ENCODE measurements at places on chromosomes 4 and X.

- no peak for DNase-seq
Measured at GRCh38 chr4:87560802-87561201, 31.6 kb upstream of the SPARCL1 start.

- DNase-seq: no peak
Measured at GRCh38 chrX:132876523-132877338, 81.7 kb downstream of the HS6ST2 start.

GRCh38 chrX:134933911-134934310 lies 56.9 kb upstream of the SMIM10 start:
- no peak for DNase-seq

DNA sequence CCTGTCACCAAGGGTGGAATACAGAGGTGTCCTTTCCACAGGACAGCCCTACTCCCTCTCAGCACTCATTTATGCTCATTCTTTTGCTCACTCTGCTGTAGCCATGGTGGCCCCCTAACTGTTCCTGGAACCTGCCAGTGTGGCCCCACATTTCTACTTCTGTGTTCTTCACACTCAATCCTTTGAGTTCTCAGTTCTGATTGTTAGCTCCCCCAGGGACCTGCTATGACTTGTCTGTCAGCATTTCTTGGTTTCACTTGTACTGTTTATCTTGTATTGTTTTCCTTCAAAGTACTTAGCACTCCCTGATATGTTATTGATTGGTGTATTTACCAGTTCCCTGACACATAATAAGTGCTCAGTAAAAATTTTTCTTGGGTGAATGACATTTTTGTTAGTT lies 14.9 kb downstream of the VBP1 start:
- no peak for DNase-seq

DNA sequence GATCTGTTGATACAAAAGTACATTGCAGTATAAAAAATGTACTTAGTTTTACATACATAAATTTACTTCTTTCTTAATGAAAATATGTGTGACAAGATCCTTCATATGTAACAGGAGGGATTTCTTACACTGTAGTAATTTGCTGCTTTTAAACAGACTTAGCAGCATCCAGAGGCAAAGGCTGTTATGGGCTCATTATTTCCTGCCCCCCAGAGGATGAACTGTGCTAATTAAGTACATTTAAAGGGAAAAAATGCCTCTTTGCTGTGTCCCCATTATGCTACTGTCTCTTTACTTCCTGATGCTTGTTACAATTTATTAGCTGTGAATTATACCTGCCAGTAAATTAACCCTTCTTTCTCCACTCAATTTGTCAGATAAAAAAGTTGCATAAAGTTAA lies 47.1 kb downstream of the NDST3 start:
- DNase-seq: no peak

DNA sequence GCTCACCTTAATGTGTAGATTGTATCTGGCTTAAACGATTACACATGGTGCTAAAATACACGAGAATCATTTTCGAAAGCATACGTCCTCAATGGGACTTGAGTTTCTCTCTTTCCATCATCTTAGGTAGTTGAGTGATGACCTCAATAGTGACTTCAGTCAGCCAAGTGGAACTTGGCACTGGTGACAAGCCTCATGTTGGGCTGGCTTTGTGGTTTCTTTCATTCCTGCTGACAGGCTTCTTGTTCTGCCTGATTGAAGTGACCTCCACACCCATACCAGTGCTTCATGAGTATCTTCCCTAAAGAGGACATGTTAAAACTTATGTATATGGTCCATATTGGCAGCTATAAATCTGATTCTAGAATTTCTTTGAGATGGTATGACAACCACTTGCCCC lies 159.1 kb upstream of the WDR1 start:
- DNase-seq: no peak

- DNase-seq: no peak
Measured at GRCh38 chrX:75649829-75650228, 127.0 kb upstream of the ZDHHC15 start.

DNA sequence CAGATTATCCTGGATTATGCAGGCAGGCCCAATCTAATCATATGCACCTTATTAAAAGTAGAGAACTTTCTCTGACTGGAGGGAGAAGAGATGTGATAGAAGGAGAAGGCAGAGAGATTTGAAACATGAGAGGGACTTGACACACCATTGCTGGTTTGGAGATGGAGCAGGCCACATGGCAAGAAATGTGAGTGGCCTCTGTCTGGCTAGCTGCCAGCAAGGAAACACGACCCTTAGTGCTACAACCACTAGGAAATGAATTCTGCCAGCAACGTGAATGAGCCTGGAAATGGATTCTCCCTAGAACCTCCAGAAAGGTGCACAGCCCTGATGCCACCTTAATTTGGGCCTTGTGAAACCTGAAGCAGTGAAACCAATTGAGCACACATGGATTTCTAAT lies 79.5 kb upstream of the MBNL3 start:
- no peak for DNase-seq

DNA sequence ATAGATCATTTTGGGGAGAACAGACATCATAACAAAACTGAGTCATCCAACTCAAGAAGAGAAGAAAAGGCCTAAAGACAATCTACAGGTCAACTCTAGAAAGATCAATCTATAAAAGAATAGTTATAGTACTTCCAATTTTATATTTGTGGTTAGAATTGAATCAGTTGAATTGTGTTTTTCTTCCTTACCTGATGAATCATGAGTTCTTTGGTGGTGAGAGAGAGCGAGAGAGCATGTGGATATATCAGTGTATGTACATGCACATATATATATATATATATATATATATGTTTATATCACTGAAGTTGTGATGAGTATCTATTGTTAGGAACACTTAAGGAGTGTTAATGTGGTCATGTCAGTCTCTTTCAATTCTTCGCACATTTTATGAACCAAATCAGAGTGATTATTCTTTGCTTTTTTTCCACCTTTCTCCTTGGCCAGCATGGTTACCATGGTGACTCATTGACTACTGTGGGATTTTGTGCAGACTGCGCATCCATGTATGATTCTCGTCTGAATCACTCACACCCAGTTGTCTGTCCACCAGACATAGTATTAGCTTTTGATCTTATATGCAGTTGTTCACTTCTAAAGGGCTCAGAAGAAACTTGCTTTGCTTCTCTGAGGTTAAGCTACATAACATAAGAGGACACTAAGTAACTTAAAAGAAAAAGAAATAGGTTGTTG lies 90.4 kb upstream of the RAB40AL start:
- DNase-seq: no peak

DNA sequence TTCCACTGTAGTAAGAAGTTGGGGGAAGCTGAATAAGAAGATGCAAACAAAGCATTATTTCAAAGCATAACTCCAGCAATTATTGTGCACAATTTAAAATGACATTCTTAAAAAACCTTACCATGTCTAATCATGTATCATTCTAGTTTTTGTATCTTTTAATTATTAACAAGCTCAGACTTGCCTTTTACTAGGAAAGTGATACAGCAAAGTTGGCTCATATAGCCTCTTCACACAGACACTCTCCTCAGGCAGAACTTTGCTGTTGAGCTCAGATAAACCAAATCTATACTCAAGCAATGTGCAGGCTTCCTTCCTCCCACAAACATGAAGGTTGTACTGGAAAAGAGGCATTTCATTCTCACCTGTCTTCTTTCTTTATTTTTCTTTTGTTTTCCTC lies 358.7 kb upstream of the EMCN start:
- no peak for DNase-seq

DNA sequence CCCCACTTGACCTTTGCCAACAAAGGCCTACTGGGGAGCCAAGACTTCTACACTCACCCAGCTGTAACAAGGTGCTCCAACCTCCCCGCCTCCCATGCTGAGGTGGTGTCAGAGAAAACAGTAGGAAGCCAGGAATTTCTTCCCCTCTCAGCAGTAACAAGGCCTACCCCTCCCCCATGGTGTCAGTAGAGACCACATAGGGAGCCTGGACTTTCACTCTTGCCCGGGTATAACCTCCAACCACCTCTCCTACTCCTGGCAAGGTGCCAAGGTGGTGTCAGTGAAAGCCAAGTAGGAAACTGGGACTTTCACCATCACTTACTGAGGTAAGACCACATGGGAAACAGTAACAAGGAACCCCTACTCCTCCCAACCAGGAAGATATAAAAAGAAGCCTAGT lies 93.1 kb downstream of the SLC16A2 start:
- DNase-seq: no peak

All from CD4-positive, alpha-beta T cell treated with Interleukin-12 subunit alpha and Interleukin-12 subunit beta, for 1 hour (primary cell).